ENCODE measurements at places on chromosomes 16 and 17.

GRCh38 chr17:42453439-42453838 lies 5.2 kb upstream of the ATP6V0A1 start:
- DNase-seq = no peak

DNA sequence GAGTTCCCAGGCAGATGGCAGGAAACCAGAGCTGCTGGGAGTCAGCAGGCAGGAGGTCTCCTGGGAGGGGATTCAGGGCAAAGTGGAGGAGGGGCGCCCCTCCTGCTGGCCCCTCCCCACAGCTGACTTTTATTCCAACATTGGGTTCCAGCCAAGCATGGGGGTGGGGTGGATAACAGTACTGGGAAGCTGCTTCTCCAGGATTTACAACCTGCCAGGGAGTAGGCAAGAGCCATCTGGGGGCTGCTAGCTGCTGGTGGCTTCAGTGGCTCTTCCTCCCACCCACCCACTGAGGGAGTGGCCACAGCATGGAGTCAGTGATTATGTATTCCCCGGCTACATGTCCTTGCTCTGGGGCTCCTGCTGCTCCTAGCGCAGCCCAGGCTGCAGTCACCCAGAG lies 36.8 kb downstream of the TMEM132E start:
- DNase-seq = no peak

GRCh38 chr17:57655553-57655952 lies 89.5 kb downstream of the CCDC182 start:
- DNase-seq = no peak

DNA sequence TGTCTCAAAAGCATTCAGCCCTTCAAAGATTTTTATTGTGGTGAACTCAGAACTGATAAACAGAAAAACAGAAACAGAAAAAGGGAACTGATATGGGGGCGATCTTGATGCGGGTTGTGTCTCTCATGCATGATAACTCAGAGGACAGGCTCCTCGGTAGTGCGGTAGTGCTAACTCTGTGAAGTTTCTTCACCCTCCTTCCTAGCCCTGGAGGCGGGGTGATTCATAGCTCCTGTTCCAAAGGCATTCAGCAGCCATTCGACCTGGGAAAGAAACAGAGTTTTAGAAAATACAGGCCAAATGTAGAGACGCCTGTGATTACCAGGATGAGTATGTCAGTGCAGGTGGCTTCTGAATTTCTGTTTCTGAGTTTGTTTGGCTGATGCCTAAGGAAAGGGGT lies 5.5 kb upstream of the MAF start:
- DNase-seq = no peak

GRCh38 chr16:7055443-7055842 lies 277.2 kb upstream of the RBFOX1 start:
- no peak for DNase-seq

- no peak for DNase-seq
These were observed 13.8 kb downstream of the DNAAF8 start for GRCh38 chr16:4747906-4748681.

DNA sequence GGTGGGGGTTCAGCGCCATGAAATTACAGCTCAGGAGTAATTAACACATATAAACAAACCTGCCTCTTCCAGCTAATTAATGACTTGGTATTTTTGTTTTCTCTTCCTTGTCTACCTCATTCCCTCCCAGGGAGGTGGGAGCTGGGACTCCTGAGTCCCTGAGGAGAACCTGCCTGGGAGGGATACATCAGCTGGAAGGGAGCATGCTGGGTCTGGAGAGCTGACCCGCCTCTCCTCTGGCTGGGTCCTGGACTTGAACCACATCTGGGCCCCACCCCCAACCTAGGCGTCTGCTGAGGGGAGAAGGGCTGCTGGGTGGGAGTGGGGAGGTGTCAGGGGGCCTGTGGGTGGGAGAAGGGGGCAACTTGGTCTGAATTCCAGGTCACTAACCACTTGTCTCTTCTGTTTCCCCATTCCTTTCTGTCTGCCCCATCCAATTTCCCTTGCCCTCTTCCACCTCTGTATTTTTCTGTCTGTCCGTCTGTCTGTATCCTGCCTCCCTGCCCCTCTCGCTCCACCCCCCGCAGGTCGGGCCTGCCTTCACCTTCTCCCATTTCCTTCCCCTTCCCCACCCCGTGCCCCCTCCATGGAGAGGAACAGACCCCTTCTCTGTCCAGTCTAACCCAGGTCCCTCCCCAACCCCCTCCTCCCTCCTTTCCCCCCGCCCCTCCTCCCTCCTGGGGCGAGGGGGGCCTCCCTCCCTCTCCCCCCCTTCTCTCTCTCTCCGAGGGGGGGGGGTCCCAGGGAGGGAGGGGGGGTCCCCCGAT lies at the start of gene NLGN2:
NLGN2 (plus strand) TSS at position 361 of the 767 bp plus-strand sequence. CDS start 411 bp downstream, outside the sequence.
- DNase-seq = no peak

DNA sequence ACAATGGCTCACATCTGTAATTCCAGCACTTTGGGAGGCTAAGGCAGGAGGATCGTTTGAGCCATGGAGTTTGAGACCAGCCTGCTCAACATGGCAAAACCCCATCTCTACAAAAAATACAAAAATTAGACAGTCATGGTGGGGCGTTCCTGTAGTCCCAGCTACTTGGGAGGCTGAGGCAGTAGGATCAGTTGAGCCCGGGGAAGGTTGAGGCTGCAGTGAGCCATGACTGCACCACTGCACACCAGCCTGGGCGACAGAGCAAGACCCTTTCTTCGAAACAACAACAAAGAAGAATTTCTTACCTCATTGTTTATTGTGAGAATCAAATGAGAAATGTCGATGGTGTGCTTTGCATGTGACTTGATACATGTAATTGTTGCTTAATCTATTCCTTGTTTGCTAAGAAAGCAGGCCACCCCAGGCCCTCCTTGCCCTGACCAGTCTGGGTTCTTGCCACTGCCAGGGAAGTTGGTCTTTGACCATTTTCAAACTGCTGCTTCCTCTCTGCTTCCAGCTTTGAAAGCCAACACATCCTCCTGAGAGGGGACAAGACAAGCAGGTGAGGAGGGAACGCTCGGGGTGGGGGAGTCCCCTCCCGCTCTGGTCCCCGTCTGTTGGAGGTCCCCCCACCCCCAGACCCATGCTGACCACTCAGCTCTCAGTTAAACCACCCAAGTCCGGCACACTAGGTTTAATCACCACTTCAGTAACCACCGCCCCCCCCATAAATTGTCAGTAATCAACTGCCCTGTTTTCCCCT lies 47.3 kb upstream of the CPNE2 start:
- DNase-seq = no peak

DNA sequence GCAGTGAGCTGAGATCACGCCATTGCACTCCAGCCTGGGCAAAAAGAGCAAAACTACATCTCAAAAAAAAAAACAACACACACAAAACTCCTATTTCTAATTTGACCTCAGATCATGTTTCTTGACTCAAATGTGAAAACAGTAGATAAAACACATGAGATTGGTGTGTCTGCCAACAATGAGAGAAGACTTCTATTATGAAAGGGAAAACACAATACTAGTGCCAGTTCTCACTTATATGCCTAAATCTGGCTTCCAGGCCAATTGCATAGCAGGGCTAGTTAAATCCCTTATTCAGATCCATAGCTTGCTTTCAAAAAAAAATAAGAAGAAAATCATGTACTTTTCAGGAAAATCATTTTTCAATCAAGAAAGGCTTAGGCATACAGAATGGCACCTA lies 39.4 kb downstream of the AP1G1 start:
- DNase-seq = no peak

DNA sequence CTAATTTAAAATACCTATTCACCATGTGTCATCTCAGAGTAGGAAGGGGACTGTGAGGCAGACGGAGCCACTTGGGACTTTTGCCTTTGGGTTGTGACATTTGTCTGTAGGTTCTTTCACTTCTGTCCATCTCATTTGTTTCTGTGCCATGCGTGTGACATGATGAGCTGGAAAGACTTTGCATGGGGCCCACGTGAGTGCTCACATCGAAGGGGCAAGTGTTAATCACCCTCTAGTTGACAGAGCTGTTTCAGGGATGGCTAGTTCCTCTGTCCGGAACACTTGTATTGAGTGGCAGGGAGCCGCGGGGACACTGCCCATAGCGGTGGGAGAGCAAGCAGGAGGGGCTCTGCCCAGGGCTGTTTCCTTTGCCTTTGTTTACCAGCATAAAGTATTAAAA lies 112.0 kb downstream of the RPTOR start:
- DNase-seq = no peak

DNA sequence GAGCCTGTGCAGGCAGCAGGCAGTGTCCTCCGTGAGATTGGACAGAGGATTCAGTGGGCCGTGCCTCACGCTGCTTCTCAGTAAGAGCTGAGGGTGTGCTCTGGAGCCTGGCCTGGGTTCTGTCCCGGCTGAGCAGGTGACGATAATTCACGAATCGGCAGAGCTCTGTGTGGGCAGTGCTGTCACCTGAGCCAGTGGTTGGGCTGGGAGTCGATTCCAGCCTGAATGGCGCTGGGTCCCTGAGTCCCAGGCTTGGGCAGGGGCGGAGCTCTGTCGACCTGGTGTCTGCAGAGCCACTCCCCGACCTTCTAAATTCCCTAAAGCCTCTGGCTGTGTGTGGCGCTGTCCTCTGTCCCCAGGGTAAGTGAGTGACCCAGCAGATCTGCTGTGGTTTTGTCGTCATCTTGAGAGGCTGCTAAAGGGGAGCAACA lies 8.4 kb downstream of the ACSF3 start:
- DNase-seq = no peak

DNA sequence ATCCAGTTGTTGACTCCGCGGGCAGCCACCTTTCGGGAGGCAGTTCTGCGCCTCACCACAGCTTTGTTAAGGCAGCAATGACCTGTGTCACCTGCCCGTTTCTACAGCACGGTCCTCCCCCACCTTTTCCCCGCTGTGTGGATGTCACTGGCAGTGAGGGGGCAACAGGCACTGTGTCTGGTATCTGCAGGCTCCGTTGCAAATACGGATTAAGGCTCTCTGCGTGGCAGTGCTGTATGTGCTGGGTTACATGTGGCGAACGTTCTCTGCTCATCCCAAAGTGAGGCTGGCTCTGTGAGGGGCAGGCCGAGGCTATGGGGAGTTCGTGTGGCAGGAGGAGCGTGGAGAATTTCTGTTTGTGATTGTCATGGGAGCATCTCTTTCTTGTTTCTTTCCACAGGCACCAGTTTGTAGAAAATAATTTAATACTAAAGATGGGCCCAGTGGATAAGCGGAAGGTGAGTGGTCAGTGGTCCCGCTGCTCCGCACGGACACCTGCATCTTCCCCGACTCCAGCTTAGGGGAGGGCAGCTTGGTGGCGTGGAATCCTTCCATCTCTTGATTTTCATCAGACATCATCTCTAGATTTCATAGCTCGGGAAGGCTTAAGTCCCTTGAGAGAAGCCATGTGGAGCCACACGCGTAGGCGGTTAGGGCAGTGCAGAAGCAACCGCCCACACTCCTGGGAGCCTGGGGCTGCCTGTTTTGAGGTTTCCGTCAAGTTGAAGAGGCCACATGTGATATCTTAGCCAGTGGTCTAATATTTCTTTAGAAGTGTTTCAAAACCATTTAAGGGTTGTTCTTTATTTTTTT lies 57.8 kb downstream of the PDPK1 start:
- DNase-seq = no peak

DNA sequence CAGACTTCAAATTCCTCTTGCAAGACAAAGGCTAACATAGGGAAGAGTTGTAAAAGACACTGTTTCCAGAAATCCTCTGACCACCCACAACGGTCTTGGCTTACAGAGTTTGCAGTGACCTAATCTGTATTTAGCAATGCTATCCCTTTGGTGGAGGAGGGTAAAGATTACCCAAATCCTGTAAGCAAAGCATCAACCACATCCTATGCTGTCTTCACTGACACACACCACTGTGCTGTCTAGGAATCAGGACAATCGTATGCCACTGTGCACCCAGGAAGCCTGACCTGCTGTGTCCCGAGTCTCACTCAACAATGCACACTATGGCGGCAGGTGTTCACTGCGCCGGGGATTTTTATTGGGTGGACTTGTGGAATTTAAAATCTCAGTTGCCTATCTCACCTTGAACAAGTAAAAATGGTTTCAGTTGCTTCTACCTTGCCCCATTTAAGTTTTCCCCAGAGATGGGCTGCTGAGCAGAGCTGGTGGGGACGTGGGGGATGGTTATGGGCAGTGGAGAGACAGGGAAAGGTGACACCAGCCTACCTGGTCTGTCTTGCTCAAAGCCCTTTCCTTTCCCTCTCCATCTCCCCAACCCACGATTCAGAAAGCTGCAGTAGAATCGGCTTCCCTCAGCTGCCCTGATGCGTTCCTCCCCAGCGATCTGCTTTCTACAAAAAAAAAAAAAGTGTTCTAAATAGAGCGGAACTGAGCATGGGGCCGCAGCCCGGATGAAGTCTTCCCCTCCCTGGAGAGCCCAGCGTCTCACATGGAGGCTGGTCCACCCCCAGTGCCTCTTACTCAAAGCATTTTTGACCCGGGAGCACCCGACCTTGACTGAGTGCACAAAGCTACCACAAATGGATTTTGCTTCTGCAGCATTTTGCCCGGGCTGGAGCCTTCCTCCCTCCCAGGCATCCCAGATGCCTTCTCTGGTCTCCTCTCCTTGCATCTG lies 271.5 kb downstream of the SOX9 start:
- DNase-seq = no peak

DNA sequence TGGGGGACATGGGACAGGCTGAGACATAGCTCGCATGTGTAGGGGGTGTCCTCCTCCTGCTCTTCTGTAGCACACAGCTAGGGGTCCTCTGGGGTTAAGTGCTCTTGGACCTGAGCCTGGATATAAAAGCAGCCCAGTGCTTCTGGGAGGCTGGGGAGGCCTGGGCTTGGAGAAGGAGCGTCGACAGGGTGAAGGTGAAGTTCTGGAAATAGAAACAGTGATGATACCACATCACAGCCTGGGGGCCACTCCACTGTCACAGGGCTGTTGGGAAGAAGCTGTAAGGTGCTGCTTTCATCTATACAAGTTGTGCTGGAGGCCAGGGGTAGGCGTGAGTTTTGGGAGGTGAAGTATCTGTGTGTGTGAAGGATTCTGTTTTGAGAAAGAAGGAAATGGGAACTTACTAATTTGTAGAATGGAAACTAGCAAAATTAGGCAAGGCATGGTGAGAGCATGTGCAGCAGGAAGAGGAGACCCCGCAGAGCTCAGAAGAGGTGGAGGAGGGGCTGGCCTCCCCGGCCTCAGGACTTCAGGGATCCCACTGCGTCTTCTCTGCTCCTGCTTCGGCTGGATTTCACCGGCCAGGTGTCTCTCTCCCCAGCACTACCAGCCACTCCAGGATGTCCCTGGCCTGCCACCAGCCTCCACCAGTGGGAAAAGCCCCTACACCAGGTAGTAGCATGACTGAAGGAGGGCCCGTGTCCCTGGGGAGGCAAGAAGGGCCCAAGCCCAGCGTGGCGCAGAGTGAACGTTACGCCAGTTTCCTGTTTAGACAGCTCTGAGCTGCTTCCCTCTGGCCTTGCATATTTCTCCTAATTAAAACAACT lies 19.4 kb downstream of the PLCG2 start:
- DNase-seq = no peak

GRCh38 chr16:3065742-3066439 lies 451 bp downstream of the IL32 start:
- DNase-seq = no peak

Data from iPS DF 6.9 (cell line).